ENCODE measurements at places on chromosomes 11 and 22.

GRCh38 chr11:122229078-122229477, 113.1 kb upstream of the BLID start:
- no peak for DNase-seq

GRCh38 chr11:112401036-112401769, 140.5 kb upstream of the PLET1 start:
- no peak for DNase-seq

DNA sequence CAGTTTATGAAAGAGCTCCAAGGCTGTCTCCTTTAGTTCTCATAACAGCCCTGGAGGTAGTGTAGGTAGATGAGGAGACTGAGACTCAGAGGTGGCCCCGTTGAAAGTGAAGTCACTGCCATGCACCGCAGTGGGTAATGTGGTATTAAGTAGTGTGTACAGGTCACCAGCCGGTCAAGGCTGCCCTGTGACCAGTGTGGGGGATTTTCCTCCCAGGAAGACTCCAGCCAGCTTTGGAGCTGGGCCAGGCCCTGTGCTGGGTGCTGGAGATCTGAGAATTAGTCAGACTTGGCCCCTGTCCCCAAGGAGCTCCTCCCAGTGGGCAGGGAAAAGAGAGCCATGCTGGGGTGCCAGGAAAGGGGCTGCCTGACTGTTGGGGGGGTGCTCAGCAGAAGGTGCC, 5.3 kb downstream of the OMP start:
- no peak for DNase-seq

DNA sequence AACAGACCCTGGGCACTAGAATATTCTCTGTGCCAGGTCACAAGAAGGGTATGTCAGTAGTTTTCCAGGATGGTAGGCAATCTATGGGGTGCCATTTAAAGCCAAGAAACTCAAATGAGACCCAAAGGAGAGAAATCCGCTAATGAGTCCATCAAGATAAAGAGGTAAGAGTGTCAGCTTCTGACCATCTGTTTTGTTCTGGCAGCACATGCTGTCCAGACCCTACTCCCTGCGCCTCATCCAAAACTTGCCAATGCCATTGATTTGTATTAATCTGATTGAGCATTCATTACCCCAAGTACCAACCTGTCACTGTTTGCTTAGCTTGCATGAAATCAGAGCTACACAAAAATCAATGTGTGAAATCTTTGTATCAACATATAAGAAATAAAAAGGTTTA, 229.0 kb downstream of the BLID start:
- DNase-seq: no peak

GRCh38 chr22:39174498-39175352, 22.2 kb upstream of the CBX7 start:
- no peak for DNase-seq

GRCh38 chr11:129951866-129952262, 50.8 kb downstream of the PRDM10 start:
- DNase-seq: no peak

- DNase-seq: no peak
Observed at GRCh38 chr11:46693597-46694012, 6.8 kb downstream of the ARHGAP1 start.

GRCh38 chr11:93545566-93545965, 2.4 kb upstream of the SMCO4 start:
- no peak for DNase-seq

GRCh38 chr11:115939104-115939730, 435.0 kb upstream of the CADM1 start:
- DNase-seq: no peak

- no peak for DNase-seq
Observed at GRCh38 chr11:11446967-11447366, 93.9 kb upstream of the CSNK2A3 start.

DNA sequence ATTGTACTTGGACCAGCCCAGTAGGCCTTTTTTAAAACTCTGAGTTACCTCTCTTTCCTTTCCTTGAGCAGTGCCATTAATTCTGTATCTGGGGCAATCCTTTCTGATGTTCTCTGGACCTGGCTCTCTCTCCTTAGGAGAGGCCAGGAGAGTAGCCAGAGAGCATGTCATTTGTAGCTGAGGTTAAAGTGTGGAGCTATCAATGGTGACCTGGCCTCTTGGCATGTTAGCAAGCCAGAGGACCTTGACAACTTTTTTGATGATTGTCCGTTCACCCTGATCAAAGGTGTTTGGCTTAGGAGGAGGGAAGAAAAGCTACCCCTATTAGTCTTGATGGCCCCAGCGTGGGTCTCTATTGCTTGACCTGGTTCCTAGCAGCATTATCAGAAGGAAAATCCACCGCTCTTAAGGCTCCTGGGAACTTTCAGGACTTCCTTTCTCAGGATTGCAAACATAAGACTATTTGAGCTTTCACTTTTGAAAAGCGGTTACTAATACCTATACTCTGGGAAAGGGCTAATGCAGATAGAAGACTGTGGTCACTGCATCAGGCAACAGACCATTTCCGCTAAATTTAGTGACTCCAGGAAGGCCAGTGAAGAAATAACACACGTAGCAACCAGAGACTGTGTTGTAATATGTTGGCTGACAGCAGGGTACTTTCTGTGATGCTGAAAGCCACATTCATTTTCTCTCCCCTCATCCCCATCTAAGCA, 18.2 kb downstream of the LIMK2 start:
- no peak for DNase-seq

DNA sequence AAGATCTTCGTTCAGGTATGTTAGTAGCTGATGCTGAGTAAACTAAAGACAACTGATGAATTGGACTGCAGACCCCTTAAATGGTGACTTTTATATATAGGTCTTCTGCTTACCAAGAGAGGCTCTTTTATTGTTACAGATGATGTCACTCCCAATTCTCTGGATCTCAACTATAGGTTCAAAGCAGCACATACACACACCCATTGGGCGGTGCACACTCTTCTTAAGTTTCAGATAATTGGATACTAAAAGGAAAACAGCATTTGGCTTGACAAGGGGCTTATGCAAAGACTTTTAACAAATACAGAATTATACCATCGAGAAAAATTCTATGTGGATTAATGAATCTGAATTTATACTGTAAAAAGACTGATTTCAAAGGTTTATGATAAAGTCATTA, at the start of gene PTH:
Gene PTH (minus strand): TSS at position 69 of the 400 bp plus-strand sequence. CDS start 3,142 bp downstream, outside the sequence.
- DNase-seq: no peak

- DNase-seq: no peak
Observed at GRCh38 chr22:43867839-43868635, 5.7 kb upstream of the SULT4A1 start.

DNA sequence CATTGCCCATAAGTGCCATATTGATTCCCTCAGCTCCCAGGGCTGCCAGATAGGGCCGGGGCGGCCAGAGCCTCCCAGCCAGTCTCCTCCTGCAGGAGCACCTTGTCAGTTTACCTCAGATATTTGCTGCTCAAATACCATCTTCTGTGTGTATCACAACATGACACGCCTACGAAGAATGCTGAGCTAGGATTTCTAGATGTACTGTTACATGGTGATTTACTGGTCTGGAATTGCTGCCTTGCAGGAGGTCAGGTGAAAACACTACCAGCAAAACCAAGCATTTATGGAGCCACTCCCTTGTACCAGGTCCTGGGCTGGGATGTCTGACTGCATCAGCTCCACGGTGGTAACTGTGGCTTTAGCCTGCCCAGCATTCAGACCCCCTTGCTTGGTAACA, 11.8 kb downstream of the MICAL3 start:
- DNase-seq: no peak

- no peak for DNase-seq
Observed at GRCh38 chr11:27173545-27173944, 132.9 kb downstream of the BBOX1 start.

- DNase-seq: no peak
Observed at GRCh38 chr11:23730307-23730998, 766.4 kb upstream of the LUZP2 start.

DNA sequence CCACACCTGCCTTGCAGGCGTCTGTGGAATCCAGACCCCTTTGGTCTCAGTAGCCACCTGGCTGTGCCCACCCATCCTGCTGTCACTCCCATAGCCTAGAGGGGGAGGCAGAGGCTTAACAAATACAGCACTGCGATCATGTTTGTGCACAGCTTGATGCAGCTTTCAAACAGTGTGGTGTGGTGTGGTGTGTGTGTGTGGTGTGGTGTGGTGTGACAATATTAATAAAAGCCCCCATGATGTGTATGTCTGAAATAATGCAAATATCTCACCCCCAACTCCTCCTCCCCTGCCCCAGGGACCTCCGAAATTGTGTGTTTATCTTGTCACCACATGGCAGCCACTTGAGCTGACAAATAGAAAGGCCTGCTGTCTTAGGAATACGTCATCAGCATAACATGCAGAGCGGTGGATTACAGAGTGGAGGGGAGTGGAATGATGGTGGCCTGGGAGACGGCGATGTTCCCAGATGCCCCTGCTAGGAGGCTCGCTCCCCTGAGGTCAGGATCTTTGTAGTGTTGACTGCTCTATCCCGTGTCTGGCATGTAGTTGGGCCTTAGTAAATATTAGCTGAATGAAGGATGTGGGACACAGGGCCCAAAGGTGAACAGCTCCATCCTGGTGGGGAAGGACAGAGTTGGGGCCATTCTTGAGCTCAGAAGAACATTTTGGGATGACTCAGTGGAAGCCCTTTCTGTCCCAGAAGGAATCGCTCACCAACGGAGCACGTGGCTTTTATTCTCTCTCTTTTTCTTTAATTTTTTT, 2.8 kb downstream of the PDXP start:
- DNase-seq: no peak

DNA sequence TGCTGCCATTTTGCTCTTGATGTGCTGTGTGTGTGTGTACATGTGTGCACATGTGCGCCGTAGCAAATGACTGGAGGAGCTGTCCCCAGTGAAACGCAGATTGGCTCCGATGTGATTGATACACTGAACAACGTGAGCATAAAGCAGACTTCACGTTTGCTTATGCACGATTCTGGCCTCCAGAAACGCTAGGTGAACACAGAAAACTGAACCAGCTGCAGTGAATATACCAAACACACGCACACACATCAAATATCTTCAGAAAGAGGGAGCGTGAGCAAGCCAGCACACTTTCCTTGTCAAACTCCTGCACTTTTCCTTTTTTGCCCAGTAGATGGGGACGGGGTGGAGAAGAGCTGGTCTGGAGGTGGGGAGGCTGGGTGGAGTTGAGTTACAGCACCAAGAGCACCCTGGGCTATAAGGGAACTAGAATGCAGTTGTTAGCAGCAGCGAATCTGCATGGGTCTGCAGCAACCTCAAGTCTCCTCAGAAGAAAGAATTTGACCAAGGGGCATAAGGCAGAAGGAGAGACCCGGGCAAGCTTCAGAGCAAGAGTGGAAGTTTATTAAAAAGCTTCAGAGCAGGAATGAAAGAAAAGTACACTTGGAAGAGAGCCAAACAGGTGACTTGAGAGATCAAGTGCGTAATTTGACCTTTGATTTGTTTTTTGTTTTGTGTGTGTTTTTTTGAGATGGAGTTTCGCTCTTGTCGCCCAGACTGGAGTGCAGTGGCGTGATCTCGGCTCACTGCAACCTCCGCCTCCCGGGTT, 77.8 kb upstream of the CADM1 start:
- no peak for DNase-seq

DNA sequence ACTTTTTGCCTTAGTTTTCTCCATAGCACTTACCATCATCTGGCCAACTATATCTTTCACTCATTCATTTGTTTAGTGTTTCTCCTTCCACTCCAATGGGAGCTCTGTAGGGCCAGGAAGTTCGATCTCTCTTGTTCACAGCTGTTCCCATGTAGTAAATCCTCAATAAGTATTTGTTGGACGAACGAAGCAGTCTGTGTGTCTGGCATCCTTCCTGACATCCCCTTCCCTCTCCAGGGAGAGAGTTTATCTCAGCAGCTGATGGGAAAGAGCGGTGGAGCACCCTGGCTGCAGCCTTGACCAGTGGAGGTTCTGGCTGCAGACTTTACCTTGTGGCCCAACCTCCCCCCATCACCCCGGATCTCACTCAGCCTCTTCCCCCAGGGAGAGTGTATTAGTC, 141.7 kb downstream of the CHST1 start:
- DNase-seq: no peak

GRCh38 chr22:37219533-37219932, 7.3 kb upstream of the SSTR3 start:
- DNase-seq: no peak

DNA sequence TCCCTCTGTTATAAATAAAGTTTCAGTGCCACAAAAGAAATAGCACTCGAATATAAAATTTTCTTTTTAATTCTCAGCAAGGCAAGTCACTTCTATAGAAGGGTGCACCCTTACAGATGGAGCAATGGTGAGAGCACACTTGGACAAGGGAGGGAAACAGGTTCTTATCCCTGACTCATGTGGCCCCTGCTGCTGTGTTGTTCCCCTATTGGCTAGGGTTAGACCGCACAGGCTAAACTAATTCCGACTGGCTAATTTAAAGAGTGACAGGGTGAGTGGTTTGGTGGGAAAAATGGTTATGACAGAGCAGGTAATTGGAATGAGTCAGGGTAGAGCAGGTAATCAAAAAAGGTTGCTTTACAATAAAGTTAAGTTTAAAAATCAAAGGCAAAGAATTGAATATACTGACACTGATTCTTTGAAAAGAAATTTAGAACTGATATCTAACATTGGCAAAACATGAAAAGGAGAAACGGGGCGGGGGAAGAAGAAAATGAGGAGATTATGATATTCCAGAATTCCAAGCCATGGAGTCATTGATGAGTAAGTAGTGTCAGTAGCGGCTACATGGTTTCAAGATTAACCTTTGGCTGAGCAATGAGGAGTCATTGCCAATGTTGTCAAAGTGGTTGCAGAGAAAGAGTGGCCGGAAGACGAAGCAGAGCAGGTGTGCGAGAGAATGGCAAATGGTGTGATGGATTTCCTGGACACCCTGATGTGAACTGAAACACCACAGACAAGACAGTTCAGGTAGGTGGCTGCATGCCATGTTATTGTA, 48.4 kb upstream of the MRGPRX1 start:
- DNase-seq: no peak

- no peak for DNase-seq
Observed at GRCh38 chr11:93603225-93604007, 58.1 kb upstream of the CEP295 start.

DNA sequence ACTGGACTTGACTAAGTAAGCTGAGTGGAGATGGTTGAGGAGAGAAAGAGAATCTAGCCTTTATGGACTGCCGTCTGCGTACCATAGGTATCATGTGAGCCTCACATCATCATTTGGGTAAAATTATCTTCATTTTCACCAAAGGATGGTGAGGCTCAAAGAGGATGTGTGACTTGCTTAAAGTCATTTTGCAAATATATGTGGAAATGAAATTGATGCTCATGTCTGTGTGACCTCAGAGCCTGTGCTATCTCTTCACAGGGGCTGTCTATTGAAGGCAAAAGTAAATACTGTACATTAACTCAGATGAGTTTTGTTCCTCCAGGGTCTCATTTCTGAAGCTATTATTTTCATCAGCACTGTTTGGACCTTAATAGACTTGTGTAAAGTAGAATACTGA, 83.3 kb upstream of the ALKBH3 start:
- no peak for DNase-seq

- DNase-seq: no peak
Observed at GRCh38 chr11:91241226-91241625, 983.4 kb upstream of the FAT3 start.

GRCh38 chr11:94117871-94118270, 10.8 kb upstream of the PANX1 start:
- DNase-seq: no peak

GRCh38 chr11:33043221-33043830, 4.0 kb downstream of the TCP11L1 start:
- DNase-seq: no peak
